Fibroblast of skin of left quadriceps (primary cell): ENCODE measurements at places on chromosomes 5 and 9.

- no peak for DNase-seq
Observed at GRCh38 chr9:81579381-81579780, 110.0 kb downstream of the TLE1 start.

DNA sequence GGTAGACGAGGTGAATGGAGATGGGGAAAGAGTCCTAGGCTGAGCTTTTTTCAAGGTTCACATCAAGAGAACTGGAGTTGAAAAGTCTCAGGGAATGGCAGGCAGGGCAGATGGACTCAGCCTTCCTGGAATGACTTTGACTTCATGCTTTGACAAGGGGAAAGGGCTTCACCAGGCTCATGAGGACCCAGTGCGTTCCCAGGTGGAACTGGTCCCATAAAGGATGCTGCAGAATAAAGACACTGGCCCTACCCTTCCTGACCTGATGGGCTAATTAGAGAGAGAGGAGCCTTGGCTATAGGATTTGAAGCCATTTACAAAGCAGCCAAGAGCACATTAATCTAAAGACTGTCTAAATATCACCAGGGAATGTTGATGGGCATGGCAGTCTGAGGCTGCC, 63.8 kb downstream of the IL31RA start:
- DNase-seq, result no peak

- DNase-seq, result no peak
Observed at GRCh38 chr9:91034976-91035824, 233.6 kb downstream of the SYK start.

GRCh38 chr5:102324714-102325113, 28.6 kb upstream of the SLCO4C1 start:
- no peak for DNase-seq

- no peak for DNase-seq
Observed at GRCh38 chr5:79831381-79832309, 142.0 kb downstream of the CMYA5 start.

DNA sequence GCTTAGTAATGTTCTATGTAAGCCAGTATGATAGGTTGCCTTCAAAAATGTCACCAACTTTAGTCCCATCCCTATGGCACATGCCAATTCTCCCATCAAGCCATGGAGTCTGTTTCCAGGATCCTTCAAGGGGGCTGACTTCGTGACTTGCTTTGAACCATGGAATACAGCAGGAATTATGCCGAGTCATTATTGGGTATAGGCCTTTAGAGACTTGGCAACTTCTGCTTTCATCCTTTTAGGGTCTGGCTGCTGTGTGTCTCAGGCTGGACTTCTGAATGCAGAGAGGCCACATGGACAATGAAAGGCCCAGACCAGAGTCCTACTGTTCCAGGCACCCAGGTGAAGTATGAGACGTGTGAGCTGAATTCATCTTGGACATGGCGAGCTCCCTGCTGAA, 109.8 kb downstream of the DENND1A start:
- no peak for DNase-seq

DNA sequence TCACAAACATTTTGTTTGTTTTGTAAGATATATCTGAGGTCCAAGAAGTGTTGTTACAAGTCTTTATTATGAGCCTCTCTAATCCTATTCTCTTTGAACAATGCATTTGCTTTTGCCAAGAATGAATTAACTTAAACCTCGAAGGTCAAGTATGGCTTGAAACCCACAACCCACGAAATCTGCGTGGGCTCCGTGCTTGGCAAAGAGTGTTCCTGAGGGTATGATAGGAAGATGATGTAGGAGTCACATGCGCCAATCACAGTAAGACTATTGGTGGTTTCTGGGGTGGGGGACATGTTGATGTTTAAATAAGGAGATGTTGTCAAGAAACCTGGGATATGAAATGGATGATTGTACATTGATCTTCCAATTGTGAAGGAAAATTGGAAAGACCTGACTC, 330.8 kb upstream of the RFX3 start:
- DNase-seq, result no peak

- no peak for DNase-seq
Observed at GRCh38 chr5:32283539-32284377, 29.0 kb downstream of the MTMR12 start.

DNA sequence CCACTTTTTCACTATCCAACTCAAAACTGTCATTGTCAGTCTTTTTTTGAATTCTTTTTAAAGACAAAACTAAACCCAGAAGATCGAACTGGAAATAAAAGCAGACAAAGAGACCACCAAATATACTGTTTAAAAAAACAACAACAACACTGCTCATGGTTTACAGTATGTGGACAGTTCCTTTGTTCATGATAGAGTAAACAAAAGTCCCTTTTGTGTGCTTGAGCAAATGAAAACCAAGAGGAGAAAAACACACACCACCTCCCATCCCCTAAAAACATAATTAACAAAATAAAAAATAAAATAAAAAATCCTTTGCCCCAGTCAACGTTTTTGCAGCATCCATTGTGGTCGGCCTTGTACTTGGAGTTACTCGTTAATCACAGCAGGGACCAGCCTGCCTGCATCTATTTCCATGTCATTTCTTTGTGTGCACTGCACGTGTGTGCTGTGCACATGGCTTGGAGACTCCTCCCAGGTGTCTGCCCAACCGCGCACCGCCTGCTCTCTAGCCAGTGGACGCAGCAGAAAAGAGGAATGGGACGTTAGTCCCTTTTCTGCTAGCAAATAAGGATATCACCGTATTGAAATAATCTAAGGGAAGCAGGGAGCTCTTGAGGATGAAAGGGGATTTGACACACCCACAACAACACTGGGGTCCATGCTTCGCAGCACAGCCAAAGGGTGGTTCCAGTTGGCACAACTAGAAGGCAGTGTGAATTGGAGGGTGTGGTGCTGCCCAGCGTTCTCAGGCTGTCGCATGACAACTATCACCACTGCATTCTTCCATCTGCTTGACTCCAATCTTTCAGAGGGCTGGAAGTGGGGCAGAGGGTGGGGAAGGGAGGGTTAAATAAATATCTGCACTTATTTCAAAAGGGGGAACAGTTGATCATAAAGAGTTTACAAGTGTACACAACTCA, 130.0 kb downstream of the SEMA6A start:
- DNase-seq, result no peak

- DNase-seq, result no peak
Observed at GRCh38 chr9:131273856-131274673, 2.2 kb downstream of the FAM78A start.

DNA sequence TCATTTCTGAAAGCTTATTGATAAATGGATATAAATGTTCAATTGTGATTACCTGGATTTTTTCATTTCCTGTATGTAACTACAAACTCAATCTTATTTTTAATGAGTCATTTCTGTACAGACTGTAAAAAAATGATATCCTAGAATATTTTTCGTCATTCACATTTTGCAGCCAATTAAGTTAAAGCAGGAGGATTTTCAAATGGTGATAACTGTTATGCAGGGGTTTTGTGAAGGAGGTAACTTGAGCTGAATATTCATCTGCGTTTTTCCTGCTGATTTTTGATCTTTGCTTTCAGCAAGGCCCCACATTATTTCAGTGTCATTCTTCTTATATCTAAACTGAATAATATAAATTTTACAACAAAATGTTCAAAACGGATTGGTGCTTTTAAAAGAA, 74.1 kb downstream of the SLF1 start:
- no peak for DNase-seq

DNA sequence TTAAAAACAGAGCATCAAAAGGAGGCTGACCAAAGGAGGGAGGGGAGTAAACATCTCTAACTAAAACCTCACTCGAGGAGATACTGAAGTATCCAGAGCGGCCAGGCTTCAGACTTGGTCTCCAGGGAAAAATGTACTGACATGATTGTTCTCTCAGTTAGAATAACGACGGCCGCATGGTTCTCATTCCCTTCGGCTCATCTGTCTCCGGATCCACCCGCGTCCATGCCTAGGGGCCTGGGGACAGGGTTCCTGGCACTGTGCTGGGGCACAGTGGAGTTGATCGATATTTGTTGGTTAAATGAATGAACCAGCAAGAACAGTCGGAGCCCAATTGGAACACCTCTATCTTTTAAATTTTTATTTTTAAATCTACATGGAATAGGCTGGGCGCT, 167.1 kb upstream of the PHYKPL start:
- DNase-seq, result no peak

- DNase-seq, result no peak
Observed at GRCh38 chr9:89026876-89027275, 35.6 kb downstream of the S1PR3 start.

- DNase-seq, result no peak
Observed at GRCh38 chr9:91321691-91322090, 40.0 kb downstream of the AUH start.

DNA sequence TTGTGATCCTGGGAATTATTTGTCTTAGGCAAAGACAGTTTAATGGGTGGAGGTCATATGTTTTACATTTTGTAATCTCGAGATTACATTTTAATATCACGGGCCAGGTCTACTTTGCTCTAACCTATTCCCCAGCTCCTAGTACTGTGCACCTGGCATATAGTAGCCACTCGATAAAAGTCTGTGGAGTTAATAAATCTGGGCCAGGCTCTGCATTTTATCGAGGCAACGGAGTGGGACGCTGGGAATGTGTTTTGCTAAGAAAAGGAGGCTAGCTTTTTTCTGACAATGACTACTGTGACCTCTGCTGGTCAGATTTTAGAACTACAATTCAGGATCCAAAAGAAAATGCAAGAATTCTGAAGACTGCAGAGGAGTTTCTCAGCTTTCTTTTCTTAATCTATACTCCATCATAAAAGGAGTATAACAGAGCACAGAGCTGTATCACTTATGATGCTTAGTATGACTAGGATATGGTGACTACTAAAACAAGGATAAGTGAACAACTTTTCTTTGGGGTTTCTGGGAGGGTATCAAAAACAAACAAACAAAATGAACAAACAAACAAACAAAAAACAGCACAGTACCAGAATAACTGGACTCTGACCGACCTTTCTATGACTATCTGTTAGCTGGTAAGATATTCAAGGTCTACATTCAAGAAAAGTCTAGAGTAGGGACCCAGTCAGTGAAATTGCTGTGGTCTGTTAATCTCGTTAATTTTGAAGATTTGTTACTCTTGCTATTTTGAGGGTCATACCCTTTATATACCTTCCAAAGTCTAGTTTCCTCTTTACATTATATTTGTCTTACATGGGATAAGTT, 46.1 kb upstream of the CER1 start:
- DNase-seq, result peak; percentile 36

DNA sequence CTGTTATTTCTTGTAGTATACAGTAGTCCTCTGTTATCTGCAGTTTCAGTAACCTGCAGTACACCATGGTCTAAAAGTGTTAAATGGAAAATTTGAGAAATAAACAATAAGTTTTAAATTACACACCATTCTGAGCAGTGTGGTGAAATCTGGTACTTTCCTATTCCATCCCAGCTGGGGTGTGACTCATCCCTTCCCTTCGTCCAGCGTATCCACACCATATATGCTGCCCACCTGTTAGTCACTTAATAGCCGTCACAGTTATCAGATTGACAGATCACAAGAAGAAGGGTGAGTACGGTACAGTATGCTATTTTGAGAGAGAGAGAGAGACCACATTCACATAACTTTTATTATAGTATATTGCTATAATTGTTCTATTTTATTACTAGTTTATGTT, 28.9 kb downstream of the FAM151B start:
- DNase-seq, result peak; percentile 3

DNA sequence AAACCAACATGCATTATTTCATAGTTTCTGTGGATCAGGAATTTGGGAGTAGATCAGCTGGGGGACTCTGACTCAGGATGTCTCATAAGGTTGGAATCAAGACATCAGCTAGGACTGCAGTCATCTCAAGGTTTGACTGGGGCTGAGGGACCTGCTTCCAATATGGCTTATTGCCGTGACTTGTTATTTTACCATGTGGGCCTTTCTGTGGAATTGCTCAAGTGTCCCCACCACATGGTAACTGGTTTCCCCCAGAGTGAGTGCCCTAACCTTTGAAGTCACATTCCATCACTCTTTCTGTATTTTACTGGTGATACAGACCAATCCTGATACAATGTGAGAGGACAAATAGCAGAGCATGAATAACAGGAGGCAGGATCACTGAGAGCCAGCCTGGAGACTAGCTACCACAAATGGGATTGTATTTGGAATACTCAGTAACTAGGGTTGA, 70.2 kb upstream of the ELL2 start:
- DNase-seq, result peak; percentile 60

GRCh38 chr5:157610990-157611389, 35.4 kb upstream of the ADAM19 start:
- no peak for DNase-seq

GRCh38 chr9:129451669-129452068, 169.2 kb downstream of the C9orf50 start:
- DNase-seq, result no peak

GRCh38 chr5:151671950-151672349, 14.8 kb downstream of the SPARC start:
- no peak for DNase-seq

DNA sequence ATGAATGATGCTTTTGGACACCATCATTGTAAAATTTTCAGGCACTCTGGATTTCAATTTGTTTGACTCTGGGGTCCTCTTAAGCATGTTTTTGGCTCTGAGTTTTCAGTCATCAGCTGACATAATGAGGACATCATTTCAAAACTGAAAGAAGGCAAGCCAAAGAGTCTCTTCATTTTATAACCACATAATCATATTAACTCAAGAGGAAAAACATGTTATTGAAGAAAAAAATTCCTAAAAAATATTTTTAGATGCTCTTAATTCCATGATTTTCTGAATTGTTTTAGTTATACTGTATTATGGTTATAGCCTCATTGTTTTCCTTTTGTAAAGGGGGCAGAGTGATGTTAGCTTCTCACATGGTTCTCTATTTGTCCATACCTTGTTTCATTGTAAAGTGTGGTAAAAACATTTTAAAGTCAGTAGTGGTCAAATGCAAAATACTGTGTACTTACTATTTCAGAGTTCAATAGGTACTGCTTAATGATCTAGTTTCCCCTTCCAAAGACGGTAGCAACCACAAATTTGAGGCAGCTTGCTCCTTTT, 472.1 kb downstream of the DMRT2 start:
- no peak for DNase-seq

DNA sequence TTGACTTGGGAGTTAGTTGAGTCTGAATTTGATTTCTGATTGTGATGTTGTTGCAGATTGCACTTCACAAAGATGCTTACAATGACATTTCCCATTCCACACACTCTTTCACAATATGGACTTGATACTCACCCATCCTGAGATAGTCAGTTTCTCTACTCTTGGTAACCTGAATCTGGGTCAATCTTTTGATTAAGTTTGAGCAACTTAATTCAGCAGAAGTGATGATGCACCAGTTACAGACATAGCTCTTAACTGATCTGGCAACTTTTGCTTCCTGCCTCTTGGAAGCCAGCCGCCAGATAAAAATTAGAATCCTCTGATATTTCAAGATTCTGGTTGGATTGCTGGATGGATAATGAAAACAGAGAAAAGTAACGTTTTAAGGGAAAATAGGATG, 79.7 kb upstream of the OSMR start:
- DNase-seq, result no peak
